Inflammatory macrophage treated with lipopolysaccharide for 1 hour (primary cell): ENCODE measurements at places on chromosomes 16 and 17.

GRCh38 chr17:73315471-73315870 lies 3.7 kb upstream of the CDC42EP4 start:
- no peak for DNase-seq

DNA sequence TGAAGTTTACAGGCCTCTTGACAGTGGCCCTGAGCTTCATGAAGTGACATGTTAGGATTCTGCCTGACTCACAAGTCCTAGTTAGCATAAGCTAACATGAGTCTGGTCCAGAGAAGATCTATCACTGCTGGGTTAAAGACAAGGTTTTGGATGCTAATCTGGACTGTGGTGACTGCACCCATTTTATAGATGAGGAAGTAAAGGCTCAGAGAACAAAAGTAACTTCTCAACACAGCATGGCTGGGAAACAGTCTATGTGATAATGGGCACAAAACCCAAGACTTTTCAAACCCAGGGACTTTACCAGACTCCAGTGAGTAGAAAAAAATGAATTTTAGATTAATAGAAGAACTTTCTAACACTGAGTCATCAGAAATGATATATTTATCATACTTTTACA lies 236.8 kb upstream of the IRX5 start:
- DNase-seq, result no peak

GRCh38 chr16:5504064-5504781 lies 406.6 kb upstream of the EEF2KMT start:
- DNase-seq, result no peak

DNA sequence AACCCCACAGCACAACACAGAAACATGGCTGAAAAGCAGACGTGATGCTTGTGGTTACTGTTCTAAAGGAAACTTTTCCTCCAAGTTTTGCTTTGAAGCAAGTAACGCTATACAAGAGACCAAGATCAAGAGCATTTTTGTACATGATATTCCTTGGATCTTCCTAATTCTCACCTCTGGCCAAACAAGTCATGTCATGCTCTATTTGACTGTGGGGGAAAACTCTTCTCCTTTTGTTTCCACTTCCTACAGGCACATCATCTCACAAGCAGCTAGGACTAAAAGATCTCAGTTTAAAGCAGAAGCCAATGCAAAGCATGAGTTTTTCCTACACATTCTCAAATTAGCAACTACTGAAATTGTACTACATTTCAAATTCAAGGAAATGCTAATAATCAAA lies 50.7 kb downstream of the CFDP1 start:
- DNase-seq, result peak; percentile 20

- no peak for DNase-seq
These were observed 13.3 kb downstream of the CEP112 start for GRCh38 chr17:66178642-66179041.

DNA sequence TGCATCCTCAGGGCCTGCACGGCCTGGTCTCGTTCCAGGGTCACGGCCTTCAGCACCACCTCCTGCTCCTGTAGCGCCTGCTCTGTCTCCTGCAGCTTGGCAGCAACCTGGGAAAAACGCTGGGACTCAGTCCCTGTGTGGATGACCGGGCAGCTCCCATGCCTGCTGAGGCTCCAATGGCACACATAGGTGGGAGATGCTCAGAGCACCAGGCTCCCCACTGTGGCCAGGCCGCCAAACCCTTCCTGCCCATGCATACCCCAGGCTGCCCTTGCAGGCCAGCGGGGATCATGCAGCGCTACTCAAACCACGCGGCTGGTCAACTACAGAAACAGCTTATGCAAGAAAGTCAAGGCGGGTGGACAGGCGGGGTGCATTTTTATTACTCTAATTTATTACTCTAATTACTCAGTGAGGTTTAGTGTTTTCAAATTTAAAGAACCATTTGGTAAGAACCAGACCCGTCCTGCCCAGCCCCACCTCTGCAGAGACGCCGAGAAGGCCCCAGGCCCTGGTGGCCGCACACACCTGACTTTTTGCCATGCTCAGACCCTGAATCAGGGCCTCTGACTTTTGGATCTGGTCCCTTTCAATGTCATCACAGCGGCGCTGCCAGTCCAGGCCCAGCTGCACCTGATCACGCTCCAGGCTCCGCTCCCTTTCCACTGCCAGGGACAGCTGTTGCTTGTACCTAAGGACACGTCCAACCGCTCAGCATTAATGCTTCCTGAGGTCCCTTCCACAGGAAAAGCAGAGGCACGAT lies 34.0 kb downstream of the CCDC57 start:
- no peak for DNase-seq

GRCh38 chr16:57264381-57264780 lies 19.3 kb downstream of the ARL2BP start:
- no peak for DNase-seq

- no peak for DNase-seq
These were observed 53.6 kb upstream of the SDK2 start for GRCh38 chr17:73697872-73698271.

- no peak for DNase-seq
These were observed 28.4 kb downstream of the UBALD1 start for GRCh38 chr16:4586291-4586690.

DNA sequence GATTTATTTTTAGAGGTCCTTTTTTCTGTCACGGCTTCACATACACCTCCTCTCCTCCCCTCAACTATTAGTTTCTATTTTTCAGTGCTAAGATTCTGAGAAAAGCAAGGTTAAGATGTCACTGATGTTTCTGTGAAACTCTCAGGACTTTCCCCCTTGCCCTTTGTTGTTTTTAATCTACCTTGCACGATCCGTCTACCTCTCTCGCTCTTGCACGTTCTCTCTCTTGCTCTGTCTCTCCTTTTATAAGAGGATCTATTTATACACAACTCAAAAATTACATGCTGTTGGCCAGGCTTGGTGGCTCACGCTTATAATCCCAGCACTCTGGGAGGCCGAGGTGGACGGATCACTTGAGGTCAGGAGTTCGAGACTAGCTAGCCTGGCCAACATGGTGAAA lies 43.6 kb downstream of the RPA1 start:
- DNase-seq, result no peak

DNA sequence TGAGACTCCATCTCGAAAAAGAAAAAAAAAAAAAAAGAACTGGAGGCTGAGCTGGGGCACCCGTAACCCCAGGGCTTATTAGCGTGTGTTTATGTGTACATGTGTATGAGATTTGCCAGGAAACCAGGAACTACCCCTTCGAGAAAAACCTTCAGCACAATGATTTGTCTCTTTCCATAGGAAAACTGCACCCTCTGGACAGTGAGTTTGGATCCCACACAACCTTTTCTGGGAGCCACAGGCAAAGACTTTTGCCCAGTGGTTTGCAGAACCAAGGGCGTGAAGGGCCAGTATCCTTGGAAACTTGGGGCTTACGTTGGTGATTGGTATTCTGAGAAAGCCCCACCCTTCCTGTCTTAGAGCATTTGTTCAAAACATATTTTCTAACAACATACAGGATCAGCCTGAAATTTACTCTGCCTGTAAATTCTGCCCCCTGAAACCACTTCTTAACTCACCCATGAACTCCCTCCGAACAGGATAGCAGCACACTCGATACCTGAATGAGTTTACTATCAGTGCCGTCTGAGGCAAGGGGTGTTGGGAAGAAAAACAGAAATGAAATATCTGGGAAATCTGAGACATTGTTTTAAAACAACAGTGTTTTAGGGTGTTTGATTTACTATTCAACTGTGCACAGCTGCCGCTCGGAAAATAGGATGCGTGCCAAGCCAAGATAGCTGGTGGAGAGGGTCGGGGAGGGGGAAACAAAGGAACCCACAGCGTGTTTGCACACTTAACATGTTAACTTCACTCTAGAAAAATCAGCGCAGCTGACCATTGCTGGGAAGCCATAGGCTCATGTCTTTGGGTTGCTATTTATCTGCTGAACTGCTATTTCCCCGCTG lies 40.2 kb upstream of the MAF start:
- no peak for DNase-seq

GRCh38 chr16:53646506-53646905 lies 57.2 kb downstream of the RPGRIP1L start:
- DNase-seq, result no peak

GRCh38 chr16:14028202-14028601 lies 42.9 kb upstream of the MRTFB start:
- DNase-seq, result no peak

DNA sequence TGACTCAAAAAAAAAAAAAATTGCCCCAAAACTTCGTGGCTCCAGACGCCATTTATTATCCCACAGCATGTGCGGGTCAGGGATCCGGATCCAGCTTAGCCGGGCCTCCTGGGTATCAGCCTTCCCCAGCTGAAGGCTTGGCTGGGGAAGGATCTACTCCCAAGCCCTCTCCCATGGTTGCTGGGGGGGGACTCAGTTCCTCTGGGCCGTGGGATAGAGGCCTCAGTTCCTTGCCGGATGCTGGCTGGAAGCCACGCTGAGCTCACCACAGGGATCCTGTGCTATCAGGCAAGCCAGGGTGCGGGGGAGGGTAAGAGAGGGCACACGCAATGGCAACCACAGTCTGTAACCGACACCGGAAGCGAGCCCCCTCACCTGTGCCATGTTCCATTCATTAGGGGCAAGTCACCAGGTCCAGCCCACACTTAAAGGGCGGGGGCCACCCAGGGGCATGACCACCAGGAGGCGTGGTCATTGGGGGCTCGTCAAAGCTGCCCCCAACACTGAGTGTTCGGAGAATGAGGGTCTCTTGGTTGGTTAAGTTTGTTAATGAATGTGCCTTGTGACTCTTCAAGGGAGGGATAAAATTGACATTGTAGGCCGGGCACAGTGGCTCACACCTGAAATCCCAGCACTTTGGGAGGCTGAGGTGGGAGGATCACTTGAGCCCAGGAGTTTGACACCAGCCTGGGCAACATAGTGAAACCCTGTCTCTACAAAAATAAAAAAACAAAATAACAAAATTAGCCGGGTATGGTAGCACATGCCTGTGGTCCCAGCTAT lies 210.0 kb upstream of the GSE1 start:
- no peak for DNase-seq
